ENCODE measurements at places on chromosomes 12 and 14.

- DNase-seq = no peak
Measured at GRCh38 chr14:22656226-22656625, 12.1 kb upstream of the OR6J1 start.

DNA sequence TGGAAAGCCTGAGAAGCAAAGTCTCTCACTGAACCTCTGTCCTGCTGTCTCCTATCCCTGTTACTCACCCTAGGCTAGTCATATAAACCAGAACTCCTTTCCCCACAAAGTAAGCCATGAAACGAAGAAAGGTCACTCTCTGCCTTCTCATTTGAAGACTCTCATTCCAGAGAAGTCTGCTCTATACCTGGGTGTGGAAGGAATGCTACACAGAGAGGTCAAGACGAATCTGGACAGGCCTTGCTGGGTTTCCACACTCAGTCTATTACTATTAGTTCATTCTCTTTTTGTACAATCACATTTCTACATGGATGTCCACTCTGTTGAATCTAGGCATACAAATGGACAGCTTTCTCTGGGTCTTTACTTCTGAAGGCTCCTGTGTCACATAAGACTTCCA is 2.4 kb upstream of the AEBP2 start:
- no peak for DNase-seq

DNA sequence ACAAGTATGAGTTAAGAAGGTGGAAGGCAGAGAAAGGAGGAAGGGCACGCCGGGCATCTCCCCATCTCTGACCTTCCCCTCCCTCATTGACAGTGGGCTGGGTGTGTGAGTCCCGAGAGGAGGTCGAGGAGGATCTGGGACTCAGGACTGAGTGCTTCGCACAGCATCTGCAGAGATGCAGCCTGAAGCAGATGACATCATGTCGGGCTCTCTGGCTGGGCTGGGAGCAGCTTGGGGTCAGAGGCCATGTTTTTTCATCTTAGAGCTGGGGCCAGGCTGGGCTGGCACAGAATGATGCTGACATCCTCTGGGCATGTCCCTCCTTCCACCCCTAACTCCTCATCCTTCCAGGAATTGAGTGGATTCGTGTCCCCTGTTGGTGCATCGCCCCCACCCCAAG is 43.5 kb downstream of the CMKLR1 start:
- DNase-seq = no peak

DNA sequence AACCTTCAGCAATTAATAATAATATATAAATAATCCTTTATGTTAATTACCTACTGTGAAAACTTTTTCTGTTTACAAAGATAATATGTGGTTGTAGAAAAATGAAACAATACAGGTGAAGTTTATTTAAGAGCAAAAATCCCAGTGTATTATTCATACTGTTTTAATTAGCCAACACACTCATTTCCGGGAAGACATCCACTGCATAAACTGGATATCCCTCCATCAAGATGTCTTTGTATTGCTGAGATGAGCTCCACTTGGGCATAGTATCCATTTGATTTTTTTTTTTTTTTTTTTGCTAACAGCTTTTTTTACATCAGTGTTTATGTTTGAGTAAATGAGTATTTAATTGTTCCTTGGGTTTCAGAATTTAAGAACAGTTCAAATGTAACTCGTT is 13.7 kb upstream of the DERA start:
- no peak for DNase-seq

DNA sequence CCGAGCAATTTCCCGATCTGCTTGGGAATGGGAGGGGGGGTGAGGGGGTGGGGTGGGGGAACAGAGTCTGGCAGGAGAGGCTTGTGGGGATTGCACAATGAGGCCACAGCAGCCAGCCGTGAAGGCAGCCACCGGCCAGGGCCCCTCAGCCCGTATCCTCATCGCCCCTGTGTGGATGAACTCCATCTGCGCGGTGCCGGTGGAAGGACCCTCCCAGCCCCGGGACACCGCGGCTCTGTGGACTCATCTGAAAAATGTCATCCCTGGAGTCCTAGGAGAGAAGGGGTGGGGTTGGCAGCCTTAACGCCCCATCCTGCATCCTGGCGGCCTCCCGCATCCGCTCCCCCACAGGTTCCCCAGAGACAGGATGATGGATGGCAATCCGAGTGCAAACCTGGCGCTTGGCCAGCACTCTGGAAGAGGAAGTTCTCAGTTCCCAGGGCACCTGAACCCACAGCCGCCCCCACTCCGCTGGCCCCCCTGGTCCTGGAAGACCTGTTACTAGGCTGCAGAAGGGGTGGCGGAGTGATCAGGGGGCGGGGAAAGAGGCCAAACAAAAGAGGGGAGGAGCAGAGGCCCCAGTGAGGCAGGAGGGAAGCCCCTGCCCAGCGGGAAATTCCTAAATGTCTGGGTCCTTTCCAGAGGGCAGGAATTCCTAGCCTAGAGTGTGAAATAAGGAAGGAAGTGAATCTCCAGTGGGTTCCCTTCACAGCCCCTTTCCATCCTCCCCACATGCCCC is 1.2 kb upstream of the TNFAIP2 start:
- no peak for DNase-seq

GRCh38 chr14:22986508-22987054 is 4.2 kb upstream of the AJUBA start:
- DNase-seq = peak; percentile 74

DNA sequence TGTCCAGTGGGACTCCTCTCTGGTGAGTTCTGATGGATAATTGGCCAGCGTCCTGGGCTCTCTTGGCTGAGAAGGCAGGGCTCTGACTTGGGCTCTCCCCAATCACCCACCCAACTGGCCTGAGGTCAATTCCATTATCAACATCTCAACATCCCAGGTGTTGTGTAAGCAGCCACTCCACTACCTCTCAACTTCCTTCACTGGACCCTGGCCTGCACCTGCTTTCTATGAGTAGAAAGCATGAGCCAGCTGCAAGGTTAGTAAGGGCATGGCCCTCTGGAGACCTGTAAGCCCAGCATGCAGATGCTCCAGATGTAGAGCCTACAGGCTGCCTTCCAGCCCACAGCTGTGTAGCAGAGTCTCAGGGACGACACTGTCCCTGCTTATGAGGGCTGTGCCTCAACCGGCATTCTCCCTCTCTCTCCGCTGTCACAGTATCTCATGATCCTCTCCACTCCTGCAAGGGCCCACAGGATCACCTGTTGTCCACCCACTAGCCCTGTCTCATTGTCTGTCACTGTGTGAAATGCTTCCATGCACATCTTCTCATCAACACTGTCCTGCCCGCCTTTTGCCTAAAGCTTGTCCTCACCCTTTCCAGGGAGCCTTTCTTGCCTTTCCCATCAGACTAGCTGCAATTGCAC is 5.4 kb upstream of the KRT81 start:
- no peak for DNase-seq

GRCh38 chr12:64258576-64258975 is 36.5 kb upstream of the KICS2 start:
- no peak for DNase-seq

DNA sequence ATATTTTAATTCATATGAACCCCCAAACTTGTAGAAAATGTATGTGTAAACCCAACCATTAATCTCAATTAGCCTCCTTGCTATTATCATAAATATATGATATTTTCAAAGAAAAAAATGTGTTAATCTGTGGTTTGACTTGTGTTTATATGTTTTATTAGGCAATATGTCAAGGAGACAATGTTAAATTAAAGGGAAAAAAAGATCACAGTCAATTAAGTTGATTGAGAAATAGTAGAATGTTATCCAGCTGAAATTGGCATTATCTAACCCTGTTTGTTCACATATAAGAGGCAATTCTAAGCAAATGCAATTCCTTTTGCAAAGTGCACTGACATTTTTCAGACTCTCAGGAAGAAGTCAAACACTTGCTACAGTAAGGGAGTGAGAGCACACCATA is 745.3 kb downstream of the C12orf50 start:
- DNase-seq = no peak

- DNase-seq = no peak
Measured at GRCh38 chr12:51941011-51941581, 10.4 kb upstream of the ACVR1B start.

GRCh38 chr12:65470256-65470655 is 191.8 kb downstream of the MSRB3 start:
- DNase-seq = no peak

DNA sequence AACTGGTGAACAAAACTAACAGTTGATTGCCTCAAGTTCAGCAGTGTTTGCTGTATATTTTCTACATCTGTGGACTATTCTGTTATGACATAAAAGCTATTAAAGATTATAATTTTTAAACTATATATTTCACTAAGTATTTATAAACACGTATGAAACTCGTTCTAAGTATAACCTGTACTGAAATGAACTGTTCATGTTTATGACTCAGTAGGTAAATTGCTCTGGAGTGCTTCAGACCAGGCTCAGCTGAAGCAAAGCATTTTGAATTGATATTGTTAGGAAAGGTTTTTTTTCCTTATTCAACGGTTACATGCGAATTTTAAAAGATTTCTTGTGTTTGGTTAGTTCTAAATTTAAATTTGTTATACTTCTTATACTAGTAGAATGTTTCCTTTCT is 151.3 kb downstream of the RAD51B start:
- no peak for DNase-seq

- no peak for DNase-seq
Measured at GRCh38 chr12:91991399-91992187, 154.1 kb downstream of the BTG1 start.

DNA sequence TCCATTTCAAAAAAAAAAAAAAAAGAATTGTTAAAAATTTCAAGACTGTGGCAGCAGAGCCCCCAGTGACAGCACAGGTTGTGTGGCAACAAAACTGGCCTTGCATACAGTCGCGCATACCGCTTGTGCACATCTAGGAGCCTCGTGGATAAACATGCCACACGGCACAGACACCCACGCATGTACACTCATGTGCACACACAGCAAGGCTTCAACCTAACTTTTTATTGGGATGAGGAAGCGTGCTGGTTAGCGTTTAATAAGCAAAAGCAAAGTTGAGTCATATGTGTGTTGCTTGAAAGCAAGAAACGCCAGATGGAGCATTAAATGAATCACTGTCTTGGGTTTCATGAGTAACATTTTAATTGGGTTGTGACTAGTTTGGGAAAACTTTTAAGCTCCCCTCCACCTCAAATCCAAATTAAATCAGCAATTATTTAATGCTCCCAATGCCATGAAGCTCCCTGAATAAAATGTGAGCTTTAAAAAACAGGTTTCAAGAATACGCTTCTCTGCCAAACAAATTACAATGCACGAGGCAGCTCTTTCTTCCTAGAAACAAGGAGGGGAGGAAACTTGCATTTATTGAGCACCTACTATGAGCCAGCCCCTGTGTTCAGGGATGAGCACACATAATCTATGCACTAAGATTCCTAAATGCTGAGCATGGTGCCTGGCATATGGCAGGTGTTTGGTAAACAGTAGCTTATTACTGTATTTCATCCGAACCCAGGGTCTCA is 35.7 kb upstream of the EML1 start:
- no peak for DNase-seq

DNA sequence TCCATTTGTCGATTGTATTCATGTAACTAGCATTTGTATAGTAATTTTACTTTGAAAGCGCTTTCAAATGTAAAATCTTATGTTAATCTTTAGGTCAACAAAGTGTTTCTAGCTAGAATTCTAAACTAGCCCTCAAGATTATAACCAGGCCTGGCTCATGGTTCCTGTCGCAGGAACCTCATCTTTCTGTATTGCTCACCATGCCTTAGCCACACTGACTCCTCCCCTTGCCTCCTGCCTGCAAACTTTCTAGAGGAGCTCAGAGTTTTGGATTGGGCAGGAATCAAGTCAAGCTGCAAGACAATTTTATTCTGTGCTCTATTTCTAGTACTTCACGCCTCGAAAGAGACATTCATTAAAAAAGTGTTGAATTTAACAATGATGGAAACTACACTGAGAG is 99.8 kb downstream of the TGFB3 start:
- DNase-seq = no peak

GRCh38 chr12:105622846-105623736 is 292.6 kb downstream of the C12orf75 start:
- no peak for DNase-seq

DNA sequence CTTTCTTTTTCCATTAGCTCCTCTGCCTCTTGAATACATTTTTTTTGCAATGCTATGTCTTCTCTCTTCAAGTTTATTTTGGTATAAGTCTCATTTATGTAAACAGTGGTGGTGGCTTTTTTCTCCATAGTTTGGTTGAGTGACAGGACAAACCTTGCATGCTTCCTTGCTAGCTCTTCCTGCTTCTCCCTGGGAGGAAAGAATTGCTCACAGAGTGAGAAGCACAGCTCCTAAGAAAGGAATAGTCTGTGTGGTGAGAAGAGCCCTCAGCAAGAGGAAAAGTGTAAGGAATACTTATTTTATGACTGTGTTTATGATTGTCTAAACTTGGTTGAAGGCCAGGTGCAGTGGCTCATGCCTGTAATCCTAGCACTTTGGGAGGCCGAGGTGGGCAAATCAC is 11.5 kb downstream of the CCDC175 start:
- no peak for DNase-seq

DNA sequence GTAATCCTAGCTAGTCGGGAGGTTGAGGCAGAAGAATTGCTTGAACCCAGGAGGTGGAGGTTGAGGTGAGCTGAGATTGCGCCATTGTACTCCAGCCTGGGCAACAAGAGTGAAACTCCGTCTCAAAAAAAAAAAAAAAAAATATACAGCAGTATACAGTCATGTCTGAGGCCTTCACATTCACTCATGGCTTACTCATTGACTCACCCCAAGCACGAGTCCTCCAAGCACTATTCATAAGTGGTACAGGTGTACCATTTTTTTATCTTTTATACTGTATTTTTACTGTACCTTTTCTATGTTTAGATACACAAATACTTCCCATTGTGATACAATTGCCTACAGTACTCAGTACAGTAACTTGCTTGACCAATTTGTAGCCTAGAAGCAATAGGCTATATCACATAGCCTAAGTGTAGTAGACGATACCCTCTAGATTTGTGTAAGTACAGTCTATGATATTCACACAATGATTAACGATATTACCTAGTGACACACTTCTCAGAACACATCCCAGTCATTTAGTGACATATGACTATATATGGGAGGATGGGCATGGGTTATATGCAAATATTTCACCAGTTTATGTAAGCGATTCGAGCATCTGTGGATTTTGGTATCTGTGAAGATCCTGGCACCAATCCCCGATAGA is 12.2 kb downstream of the LLPH start:
- DNase-seq = no peak

DNA sequence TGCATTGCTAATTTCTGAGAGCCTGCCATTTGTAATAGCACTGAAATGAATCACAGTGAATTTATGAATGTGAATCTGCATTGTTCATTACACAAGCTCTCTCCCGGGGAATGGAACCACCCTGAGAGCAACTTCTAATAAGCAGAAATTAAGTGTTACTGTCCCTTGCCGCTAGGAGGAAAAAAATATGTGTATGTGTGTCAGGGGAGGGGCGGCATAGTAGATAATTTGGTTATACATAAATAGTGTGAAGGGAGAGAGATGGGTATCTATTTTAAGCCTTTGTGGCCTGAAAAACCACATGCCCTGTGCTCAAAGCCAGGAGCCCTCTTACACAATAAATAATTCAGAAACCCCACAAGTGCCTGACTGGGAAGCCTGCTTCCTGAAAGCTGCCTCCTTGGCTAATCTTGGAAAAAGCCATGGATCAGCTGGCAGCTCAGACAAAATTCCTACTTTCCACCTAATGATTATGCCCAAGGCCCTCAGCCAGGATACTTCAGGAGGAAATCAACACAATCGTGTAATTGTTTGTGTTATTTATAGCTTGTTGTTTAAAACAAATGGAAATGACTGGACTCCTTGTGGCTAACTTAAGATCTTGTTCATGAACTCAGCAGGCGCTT is 366.2 kb upstream of the KITLG start:
- DNase-seq = no peak

GRCh38 chr14:61940666-61941420 is 178.6 kb downstream of the SNAPC1 start:
- no peak for DNase-seq
